ENCODE measurements at places on chromosomes 12 and 14. TPM values are rescaled to one million over a fixed set of nuclear protein-coding genes. Genes with fewer than 3 reads are reported as not detected.

Gene MSRB3
- 31.3 TPM for total RNA-seq

Gene ING4
- 30.3 TPM for total RNA-seq

Gene TPPP2
- total RNA-seq: not detected

Gene GLIPR1L2
- 0.33 TPM for total RNA-seq

Gene MYO1H
- total RNA-seq: not detected

Gene SLC39A5
- total RNA-seq: not detected

Gene SERPINA12
- not detected for total RNA-seq

Gene SLC10A1
- total RNA-seq: not detected

Gene TAS2R8
- total RNA-seq: not detected

Measured in fibroblast of lung (primary cell).